Right lobe of liver (tissue), 6 donors: ENCODE measurements at places on chromosomes 11 and 22. TPM values are rescaled to one million over a fixed set of nuclear protein-coding genes. Genes with fewer than 3 reads are reported as not detected.

- DNase-seq = no peak
These were observed 13.3 kb upstream of the AMOTL1 start for GRCh38 chr11:94754819-94755218.

GRCh38 chr11:120404495-120404894 is 68.3 kb downstream of the ARHGEF12 start:
- DNase-seq = no peak

GRCh38 chr11:69508974-69509373 is 27.5 kb downstream of the LINC01488 start:
- no peak for DNase-seq

- no peak for DNase-seq
These were observed 101.2 kb upstream of the RAG2 start for GRCh38 chr11:36699271-36699670.

GRCh38 chr11:75996523-75997442 is 181.8 kb downstream of the UVRAG start:
- no peak for DNase-seq

Gene PRODH
- 2.3 TPM for total RNA-seq

Gene PNPLA3
- total RNA-seq = 62.3 TPM

DNA sequence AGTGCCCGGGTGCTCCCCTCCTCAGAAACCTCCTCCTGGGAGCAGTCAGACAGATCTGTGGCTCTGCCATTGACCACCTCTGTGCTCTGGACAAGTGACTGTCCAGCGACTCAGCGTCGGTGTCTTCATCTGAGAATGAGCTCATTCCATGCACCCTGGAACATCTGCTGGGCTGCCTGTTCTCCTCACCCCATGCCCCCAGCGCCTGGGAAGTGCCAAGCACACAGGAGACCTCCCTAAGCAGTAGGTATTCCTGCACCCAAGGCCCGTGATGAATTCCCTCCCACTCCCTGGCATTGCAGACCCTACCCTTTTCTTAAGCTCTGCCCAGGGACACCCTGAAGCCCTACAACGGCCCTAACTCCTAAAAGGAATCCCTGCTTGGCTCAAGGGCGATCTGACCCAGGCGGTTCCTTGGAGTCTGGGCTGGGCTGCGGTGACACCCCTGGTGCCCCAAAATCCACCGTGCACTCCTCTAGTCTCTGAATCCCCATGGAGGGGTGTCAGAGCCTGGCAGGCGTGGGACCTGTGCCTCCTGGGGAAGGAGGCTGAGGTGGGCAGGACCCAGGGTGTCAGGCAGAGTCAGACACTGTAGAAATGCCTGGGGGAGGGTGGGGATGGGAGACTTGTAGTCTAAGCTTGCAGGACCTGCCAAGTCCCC is 92.0 kb downstream of the CEP164 start:
- no peak for DNase-seq

GRCh38 chr11:126469311-126469710 is 113.8 kb downstream of the ST3GAL4 start:
- no peak for DNase-seq

Gene ARHGAP42
- total RNA-seq = 15.4 TPM

Gene LYVE1
- 9.3 TPM for total RNA-seq

DNA sequence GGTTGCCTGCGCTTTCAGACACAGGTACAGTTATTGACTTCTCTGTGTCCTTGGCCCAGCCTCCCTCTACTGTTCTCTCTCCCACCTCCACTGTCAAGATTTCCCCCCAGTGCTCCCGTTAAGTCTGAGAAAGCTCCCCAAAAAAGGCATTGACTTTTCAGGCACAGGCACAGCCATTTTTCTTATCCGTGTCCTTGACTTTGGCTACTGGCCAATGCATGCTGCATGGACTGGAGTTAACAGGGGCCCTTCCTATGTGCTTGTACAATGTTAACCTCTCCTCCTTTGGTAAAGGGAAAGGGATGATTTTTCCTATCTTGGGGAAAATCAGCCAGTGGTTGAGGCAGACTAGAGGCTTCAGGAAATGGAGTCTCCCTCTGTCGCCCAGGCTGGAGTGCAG is 4.3 kb downstream of the APOL5 start:
- DNase-seq = no peak

- DNase-seq = no peak
These were observed 74.9 kb downstream of the PACSIN2 start for GRCh38 chr22:42939941-42940653.

Gene DGKZ
- total RNA-seq = 18.5 TPM

- no peak for DNase-seq
These were observed 13.5 kb downstream of the EIF3L start for GRCh38 chr22:37862570-37863325.

GRCh38 chr11:16186680-16187079 is 169.7 kb downstream of the SOX6 start:
- peak; percentile 80 for DNase-seq

GRCh38 chr11:134159652-134160051 is 64.1 kb downstream of the NCAPD3 start:
- DNase-seq = no peak

Gene KCNJ1
- not detected for total RNA-seq

Gene OMP
- total RNA-seq = 2.4 TPM

- DNase-seq = no peak
These were observed 1234.0 kb downstream of the TBC1D22A start for GRCh38 chr22:47996446-47996857.

DNA sequence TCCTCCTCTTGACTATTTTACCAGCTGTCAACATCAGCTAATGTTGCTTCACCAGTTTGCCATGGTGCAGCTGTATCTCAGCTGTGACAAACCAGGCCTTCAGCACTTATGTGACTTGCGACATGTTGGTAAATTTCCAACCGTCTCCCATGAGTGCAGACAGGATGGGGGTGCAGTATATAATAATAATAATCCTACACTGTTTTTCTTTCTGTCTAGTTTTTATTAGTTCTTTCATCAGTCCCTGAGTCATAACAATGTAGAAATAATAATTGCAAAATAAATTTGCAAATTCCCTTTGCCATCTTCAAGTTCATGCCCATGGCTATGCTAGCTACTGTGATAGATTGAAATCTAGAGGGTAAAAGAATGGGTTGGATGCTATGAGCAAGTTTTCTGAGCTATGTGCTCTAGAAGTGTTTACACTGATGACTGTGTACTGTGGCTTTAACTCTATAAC is 4.9 kb downstream of the MMP13 start:
- DNase-seq = no peak

- DNase-seq = no peak
These were observed 9.5 kb downstream of the RBMXL2 start for GRCh38 chr11:7098235-7098832.

Gene MS4A12
- not detected for total RNA-seq
